ENCODE measurements at places on chromosomes 3 and 15.
A peak's percentile ranks its signal among the peaks of the same experiment; 100 is the strongest.

GRCh38 chr3:185175370-185175987, 22.6 kb upstream of the C3orf70 start:
- peak; percentile 79 for DNase-seq

- DNase-seq: no peak
Measured at GRCh38 chr3:184192889-184193288, 6.9 kb downstream of the ABCF3 start.

DNA sequence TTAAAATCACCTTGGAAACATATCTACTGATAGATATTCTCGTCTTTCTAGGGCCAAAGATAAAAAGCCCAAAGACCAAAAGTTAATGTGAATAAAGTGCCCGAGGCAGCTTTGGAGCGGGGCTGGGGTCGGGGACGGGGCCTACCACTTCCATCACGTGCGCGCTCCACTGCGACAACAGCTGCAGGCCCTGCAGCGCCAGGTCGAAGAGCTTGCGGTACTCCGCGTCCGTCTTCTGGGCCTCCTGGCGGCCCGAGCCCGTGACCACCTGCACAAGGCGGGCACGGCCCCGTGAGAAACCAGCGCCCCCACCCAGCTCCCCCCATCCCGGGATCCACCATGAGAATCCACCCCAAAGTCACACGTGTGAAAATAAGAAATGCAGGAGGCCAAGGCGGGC, 52.4 kb downstream of the CYFIP1 start:
- DNase-seq: no peak

DNA sequence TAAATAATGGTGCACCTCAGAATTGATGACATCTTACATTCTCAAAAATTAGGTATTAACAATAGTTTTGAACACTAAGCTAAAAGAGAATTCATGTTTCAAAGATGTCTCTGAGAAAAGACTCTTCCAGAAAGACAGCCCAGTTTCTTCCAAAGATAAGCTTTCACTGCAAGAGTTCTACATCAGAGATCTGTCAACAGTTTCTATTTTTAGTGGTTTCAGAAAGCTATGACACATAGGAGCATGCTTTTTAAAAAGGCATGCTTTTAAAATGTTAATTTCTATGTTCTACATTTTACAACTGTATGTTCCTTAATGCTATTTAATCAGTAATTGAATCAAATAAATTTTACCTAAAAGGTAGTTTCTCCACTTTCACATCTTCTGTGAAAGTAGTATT, 88.2 kb downstream of the PLOD2 start:
- no peak for DNase-seq

DNA sequence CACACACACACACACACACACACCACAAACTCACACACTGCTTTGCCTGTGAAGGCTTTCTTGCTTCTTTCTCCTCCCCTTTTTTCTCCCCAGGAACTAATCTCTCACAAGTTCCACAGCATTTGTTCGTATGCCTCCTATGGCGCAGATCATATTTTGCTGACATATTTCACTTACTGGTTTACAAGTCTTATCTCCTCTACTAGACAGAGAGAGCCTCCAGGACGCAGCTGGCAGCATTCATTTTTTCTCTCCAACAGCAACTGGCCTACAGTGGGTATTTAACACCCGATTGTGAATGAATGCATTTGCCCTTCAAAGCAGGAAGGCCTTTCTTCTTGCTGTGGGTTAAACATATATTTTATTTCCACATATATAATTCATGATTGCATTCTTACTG, 47.0 kb upstream of the DLG1 start:
- no peak for DNase-seq

DNA sequence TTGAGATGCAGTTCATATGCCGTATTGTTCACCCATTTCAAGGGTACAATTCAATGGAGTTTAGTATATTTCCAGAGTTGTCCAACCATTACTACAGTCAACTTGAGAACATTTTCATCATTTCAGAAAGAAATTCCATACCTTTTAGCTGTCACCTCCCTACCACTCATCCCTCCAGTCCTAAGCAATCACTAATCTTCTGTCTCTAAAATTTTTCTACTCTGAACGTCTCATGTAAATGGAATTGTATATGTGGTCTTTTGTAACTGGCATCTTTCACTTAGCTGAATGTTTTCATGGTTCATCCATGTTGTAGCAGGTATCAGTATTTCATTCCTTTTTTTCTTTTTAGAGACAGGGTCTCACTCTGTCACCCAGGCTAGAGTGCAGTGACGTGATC, 51.1 kb downstream of the CMTM7 start:
- DNase-seq: no peak

DNA sequence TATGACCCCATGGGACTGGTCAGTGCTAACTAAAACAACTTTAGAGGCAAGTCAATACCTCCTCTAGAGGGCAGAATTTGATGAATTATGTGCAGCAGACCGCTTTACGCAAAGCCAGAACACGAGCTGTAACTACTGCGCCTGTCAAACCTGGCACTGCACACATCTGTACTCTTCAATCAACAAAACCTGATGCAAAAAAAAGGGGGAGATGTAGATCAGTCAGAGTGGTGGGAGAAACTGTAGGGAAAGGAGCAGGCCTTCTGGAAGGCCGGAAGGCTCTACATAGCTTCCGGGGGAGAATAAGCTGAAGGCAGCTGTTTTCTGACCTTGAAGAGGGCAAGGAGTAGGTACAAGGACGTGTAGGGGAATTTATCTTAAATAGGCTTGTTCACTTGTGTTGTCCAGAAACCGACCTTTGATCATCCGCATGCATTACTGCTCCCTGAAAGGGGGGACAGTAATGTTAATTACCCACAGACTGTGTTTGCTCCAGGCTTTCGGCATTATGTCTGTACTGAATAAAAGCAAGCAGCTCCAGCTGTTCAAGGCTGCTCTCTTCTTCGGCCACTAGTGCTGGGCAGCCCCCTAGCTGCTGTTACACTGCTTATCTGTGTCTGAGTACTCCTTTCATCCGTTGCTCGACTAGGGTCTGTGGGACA, 41.0 kb downstream of the GPR160 start:
- DNase-seq: no peak

- DNase-seq: no peak
Measured at GRCh38 chr3:29789686-29790085, 508.8 kb downstream of the RBMS3 start.

- no peak for DNase-seq
Measured at GRCh38 chr3:166877971-166878370, 502.1 kb downstream of the ZBBX start.

DNA sequence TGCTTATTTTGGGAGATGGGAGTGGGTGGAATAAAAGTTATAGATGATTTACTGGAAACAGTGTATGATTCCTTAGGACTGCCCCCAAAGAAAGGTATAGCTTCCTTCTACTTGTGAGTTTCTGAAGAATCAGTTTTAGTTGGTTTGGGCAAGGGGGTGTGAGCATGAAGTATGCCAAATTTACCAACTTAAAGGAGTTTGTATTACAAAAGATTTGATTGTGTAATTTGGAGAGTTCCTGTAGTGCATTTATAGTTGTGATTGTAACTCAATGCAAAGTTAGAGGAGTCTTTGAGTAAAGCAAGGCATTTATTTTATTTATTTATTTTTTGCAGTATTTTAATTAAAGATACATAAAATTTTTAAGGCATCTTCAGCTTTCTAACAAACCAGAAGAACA, 42.8 kb downstream of the TSC22D2 start:
- peak; percentile 56 for DNase-seq

DNA sequence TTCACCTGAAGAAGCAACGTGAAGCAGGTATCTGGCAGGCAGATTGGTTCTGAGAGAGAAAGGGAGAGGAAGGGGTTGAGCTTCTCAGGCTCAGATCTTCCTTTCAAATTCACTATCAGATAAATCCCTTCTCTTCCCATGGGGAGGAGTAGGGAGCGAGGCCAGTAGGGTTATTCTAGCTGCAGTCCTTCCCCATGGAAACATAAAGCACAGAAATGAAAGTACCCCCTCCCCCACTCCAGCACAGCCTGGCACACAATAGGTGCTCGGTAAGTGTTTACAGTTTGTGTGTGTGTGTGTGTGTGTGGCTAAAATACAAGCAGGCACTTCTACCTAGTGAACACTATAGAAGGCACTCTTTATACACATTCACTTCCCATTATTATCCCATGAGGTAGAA, 20.8 kb upstream of the VPS8 start:
- no peak for DNase-seq
